ENCODE measurements at places on chromosomes 4 and X.

GRCh38 chr4:156547891-156548290 is 423.7 kb downstream of the PDGFC start:
- no peak for DNase-seq

GRCh38 chrX:44020693-44021092 is 47.5 kb upstream of the NDP start:
- no peak for DNase-seq

DNA sequence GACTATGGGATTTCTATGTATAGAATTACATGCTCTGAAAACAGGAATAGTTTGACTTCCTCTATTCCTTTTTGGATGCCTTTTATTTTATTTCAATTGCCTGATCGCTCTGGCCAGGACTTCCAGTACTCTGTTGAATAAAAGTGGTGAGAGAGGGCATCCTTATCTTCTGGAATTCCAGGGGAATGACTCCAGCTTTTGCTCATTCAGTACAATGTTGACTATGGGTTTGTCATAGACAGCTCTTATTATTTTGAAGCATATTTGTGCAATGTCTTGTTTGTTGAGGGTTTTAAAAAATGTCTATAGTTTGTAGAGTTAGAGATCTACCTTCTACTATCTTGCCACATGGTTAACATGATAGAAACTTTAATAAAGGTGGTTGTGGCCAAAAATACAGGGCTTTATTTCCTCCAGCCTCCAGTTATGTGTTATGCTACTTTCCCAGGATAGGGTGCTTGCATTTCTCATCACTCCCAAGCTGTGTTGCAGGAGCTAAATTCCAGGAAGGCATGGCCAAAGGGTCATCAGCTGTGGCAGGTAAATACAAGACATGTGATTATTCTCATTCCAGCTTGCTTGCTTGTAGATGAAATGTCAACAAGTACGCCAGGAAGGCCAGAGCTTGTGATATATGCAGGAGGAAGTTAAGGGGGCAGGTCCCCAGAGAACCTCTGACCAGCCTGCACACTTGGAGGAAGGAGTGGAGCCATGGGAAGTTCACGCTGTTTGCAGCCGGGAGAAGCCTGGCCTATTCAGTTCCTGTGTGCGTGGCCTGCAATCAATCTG is 142.4 kb upstream of the CPXCR1 start:
- no peak for DNase-seq

- DNase-seq, result no peak
Observed at GRCh38 chr4:168731706-168732414, 235.0 kb downstream of the PALLD start.

DNA sequence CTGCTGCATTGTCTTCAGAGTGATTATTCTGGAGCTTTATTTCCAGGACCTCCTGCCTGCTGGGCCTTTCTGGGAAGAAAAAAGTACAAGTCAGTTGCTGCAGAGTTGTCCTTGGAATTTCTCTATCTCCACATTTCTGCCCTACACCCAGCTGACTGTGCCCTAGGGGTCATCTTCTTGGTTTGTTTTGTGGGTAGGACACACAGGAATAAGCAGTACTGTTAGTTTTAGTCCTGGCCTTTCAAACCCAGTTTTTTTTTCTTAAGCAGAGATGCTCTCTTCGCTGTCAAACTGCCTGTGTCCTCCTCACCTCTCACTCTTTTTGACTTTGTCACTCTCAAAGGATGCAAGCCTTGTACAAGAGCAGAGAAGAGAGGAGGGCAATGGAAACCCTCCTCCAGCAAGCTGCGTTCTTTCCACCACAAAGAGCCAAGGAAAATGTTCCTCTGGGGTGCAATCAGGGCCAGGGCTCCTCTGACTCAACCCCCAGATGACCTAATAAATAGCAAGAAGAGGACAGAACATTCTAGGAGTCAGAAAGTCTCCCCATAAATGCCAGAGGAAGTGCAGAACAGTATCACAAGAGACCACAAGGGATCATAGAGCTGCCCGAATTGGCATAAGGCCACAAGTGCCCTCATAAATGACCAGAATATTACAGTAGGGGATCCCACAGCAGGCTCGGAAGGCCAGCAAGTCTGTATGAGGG is 186.2 kb downstream of the RCHY1 start:
- no peak for DNase-seq

DNA sequence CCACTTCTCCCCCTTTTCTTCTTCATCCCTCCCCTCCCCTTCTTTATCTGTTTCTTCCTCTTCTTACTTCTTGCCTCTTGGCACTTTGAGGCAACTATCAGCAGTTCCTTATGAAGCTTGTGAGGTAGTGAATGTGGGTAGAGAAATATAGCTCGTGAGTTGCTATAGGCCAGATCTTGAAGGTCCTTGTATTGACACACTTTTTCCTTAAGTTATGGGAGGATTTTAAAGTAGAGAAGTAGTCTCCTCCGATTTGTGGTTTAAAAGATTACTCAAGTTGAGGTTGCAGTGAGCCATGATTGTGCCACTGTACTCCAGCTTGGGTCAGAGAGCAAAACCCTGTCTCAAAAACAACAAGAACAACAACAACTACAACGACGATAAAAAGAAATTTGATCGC is 3.4 kb upstream of the RRAGB start:
- DNase-seq, result no peak

DNA sequence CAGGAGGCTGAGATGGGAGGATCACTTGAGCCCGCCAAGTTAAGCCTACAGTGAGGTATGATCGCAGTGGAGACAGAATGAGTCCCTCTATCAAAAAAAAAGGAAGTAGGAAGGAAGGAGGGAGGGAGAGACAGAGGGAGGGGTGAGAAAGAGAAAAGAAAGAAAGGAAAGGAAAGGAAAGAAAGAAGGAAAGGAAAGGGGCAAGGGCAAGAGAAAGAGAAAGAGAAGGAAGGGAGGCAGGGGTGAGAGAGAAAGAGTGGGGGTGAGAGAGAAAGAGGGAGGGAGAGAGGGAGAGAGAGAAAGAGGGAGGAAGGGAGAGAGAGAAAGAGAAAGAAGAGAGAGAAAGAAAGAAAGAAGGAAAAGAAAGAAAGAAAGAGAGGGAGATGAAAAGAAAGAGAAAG is 13.2 kb downstream of the ELF2 start:
- no peak for DNase-seq

GRCh38 chr4:85895755-85896154 is 420.8 kb downstream of the ARHGAP24 start:
- no peak for DNase-seq

DNA sequence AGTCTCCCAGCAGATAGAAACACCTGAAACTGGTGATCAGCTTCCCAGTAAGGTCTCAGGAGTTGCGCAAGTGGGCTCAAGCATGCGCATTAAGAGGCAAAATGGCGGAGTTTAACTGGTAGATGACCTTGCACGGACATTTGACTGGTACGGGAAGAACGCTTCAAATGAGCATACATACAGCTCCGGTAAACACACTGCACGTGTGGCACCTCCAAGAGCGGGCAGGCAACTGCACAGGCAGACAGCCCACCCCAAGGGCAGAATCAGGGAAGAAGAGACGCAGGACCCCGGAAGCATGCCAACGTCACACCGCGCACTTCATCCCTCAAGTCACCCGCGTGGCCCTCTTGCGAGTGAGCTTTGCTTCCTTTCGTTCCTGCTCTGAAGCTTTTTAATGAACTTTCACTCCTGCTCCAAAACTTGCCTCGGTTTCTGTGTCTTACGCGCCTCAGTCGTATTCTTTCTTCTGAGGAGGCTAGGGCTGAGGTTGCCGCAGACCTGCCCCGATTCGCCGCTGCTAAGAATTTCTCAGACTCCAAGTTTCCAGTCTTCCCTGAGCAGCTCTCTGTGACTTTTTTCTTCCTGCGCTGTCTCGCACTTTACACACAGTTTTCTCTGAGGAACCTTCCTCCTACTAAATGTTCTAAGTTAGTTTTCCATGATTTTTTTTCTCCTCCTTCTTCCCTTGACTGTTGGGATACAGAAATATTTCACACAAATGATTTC is 180.7 kb upstream of the ZFP42 start:
- no peak for DNase-seq

- DNase-seq, result no peak
Observed at GRCh38 chr4:67393699-67394281, 151.5 kb downstream of the CENPC start.

GRCh38 chr4:1244081-1244977 is 4.6 kb downstream of the CTBP1 start:
- DNase-seq, result peak; percentile 34

DNA sequence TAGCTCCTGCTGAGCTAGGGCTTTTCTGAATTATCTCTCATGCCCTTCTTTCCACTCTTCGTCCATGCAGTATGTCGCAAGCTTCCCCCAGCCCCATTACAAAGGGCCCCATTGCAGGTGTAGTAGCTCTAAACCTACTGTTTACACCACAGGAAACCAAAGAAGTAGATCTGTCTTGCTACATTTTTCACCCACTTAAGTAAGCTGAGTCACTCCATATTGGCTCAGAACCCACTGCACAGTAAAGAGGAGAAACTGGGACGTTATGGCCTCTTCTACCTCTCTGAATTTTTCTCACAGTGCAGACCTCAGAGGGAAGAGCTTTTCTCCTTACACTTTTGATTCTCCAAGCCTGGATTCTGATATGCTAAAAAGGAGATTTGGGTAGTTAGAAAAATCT is 200.2 kb downstream of the SMARCA1 start:
- no peak for DNase-seq

GRCh38 chr4:53497487-53498244 is 93.6 kb downstream of the LNX1 start:
- DNase-seq, result peak; percentile 40
